ENCODE measurements at places on chromosomes 7 and 10. TPM values are rescaled to one million over a fixed set of nuclear protein-coding genes. Genes with fewer than 3 reads are reported as not detected.

DNA sequence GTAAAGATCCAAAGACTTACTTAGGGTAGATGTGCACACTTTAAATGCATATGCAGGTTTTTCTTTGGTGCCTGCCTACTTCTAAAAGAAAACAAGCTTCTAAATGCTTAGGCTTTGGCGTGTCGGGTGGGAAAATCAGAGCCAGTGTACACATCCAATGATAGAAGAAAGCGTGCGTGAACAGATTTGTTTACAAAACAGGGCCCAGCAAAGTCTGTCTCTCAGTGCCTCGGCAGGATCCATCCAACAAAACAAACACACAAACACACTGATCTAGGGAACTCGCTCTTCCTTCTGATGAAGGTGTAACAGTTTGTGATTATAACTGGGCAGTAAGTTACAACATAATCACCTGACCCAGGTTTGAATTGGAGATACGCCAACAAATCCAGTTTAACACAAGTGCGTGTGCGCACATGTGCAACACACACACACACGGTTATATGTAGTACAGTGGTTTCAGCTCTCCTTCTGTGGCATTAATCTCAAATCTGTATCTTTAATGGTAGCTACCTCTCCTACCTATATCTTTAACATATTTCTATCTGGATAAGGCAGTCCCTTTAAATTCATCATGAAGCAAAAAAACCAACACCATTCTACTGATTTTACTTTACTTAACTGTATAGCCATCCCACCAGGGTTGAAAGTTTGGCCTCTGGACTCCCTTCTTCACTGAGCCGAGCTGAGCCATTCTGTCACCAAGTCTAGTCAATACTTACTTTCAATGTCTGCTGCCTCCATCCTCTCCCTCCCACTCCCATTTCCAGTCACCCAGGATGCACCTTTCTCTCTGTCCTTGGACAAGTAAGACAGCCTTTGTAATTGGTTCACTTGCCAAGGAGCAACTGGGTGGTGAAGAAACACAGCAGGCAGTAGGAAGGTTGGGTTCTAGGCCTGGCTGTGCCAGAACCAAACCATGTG is 184.4 kb upstream of the KLF14 start:
- peaks cover 87% of the 10 kb centered on the region for H3K36me3 ChIP-seq
- peak overlapping the region; percentile 89 for H3K27ac ChIP-seq
- no peaks in the 10 kb centered on the region for H3K27me3 ChIP-seq
- H3K4me1 ChIP-seq = peaks cover 98% of the 10 kb centered on the region
- DNase-seq = peak; percentile 74

DNA sequence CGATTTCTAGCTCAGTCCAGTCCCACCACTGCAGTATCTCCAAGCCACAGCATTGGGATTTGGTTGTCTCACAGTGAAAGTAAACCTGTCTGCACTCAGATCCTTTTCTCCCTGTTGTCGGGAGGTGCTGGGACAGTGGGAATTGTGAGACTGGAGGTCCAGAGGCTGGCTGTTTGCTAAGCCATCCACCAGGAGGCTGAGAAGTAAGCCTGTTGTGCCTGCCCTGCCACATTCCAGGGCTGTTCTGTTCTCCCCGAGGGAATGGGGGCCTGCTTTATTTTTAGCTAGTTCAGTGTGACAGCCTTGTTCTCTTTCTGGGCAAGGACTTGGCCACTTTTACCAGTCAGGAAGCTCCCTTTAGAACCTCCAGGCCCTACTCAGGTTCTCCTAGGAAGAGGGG is 54.9 kb downstream of the HK1 start:
- no peak overlapping the region for H3K4me3 ChIP-seq
- H3K27ac ChIP-seq = no peak overlapping the region
- DNase-seq = no peak
- peaks cover 70% of the 10 kb centered on the region for H3K4me1 ChIP-seq
- H3K36me3 ChIP-seq = peaks cover 29% of the 10 kb centered on the region

GRCh38 chr7:131014906-131015656 is 281.1 kb upstream of the KLF14 start:
- H3K4me3 ChIP-seq = no peak overlapping the region
- H3K4me1 ChIP-seq = peaks cover 89% of the 10 kb centered on the region
- no peaks in the 10 kb centered on the region for H3K27me3 ChIP-seq

Gene TMEM140
- total RNA-seq = 10.8 TPM

DNA sequence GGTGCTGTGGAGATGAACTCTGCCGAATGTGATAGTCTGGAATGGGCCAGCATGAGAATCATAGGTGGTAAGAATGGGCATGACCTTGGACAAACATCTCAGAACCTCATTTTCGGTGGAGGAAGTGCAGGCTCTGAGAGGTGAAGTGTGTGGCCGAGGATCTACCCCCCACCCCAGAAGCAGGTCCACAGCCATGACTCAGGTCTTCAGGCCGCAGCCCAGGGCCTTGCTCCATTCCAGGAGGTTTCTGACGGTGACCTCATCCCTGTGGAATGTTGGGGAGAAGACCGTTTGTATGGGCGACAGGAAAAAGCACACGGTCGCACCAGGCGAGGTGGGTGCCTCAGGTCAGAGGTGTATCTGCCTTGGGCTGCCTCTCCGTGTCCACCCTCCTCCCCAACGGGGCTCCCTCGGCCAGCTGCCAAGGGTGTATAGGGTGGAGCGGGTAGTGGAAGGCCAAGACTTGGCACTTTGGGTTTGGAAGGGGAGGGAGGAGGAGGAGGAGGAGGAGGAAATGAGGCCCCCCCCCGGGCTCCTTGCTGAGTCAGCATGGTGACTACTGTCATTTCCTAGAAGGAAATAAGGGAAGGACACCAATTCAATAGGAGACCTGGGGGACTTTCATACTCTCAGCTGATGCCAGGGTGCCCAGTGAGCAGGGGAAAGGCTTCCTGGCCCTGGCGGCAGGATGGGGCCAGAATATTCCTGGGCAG is 168.0 kb upstream of the RHEB start:
- H3K27me3 ChIP-seq = no peaks in the 10 kb centered on the region
- no peaks in the 10 kb centered on the region for H3K4me1 ChIP-seq
- H3K4me3 ChIP-seq = no peak overlapping the region

Gene OR2A1
- not detected for total RNA-seq

Gene NEBL
- 0.04 TPM for total RNA-seq
